NCI-H345 (cell line): ENCODE measurements at places on chromosomes 2 and 18.

GRCh38 chr2:136117391-136117841, 533 bp downstream of the CXCR4 start:
- peak; percentile 61 for DNase-seq

GRCh38 chr18:11392292-11392691, 217.1 kb upstream of the SLC35G4 start:
- no peak for DNase-seq

GRCh38 chr2:239459056-239459455, 58.2 kb upstream of the HDAC4 start:
- DNase-seq: no peak

DNA sequence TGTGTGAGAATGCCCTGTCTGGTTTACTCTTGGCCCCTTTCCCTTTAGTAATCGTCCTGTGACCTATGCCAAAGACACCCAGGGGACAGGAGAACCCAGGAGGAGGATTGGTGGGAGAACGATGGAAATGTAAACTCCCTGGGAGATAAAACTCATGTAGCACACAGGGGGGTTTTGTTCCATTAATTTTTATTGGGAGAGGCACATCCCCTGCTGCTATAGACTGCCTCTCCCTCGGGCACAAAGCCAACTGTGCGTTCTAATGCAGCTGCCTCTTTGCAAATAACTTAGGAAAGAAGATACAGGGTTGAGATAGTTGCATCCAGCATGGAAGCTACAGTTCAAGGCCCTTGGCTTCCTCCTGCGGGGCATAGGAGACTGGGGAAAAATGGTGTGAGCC, 489.6 kb downstream of the SLC4A3 start:
- peak; percentile 81 for DNase-seq

- DNase-seq: no peak
Measured at GRCh38 chr2:121819846-121820245, 64.4 kb downstream of the TSN start.

- no peak for DNase-seq
Measured at GRCh38 chr2:8153258-8153718, 528.6 kb upstream of the ID2 start.

DNA sequence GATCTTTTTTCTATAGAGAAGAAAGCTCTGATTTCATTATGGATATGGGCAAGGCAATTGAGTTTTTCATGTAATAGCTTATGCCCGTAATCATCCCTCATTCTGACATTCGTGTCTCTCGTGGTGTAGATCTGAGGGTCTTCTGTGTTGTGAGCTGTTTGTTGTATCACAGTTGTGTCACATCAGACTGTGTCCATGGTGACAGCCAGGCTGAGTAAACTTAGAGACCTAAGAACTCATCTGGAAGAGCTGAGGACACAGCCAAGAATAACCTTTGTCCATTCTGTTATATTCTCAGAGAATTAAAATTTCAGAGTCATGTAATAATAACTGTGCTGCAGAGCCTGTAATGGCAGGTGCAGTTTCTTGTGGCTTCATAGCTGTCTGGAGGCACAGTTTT, 116.5 kb downstream of the ATP9B start:
- no peak for DNase-seq

- DNase-seq: no peak
Measured at GRCh38 chr18:2009942-2010697, 561.2 kb downstream of the METTL4 start.

DNA sequence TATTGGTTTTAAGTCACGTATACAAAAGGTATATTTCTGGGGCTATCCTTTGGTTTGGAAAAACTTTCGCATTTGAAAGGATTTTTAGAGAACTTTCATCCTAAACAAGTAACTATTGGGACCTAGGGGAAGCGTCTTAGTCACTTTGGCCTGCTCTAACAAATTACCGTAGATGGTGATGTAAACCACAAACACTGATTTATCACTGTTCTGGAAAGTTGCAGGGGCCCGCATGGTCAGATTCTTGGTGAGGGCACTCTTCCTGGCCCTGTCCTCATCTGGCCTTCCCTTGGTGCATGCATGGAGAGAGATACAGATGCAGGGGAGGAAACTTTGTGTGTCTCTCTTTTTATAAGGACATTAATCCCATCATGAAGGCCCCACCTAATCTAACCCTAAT, 49.1 kb upstream of the ANKRD62 start:
- no peak for DNase-seq

DNA sequence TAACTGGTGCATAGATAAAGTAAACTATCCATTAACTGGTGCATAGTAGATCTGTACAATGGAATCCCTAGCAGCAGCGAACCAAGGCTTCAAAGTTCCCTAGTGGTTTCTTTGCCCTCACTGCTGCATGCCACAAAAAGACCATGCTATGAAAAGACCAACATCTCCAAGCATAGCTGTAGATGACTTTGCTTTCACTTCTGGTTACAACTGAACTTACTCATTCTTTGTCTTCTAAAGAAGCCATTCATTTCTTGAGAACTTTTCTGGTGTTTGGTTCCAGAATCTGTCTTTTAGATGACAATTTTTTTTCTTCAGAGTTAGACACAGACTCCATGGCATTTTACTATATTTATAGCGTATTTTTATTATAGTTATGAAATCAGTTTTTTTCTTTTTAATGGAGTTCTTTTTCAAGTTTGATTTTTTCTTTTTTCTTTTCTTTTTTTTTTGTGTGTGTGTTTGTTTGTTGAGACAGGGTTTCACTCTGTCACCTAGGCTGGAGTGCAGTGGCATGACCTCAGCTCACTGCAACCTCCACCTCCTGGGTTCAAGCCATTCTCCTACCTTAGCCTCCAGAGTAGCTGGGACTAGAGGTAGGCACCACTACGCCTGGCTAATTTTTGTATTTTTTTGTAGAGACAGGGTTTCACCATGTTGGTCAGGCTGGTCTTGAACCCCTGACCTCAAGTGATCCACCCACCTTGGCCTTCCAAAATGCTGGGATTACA, 63.6 kb downstream of the SLC35F5 start:
- DNase-seq: no peak

GRCh38 chr18:68841301-68841700, 43.4 kb downstream of the CCDC102B start:
- DNase-seq: no peak

DNA sequence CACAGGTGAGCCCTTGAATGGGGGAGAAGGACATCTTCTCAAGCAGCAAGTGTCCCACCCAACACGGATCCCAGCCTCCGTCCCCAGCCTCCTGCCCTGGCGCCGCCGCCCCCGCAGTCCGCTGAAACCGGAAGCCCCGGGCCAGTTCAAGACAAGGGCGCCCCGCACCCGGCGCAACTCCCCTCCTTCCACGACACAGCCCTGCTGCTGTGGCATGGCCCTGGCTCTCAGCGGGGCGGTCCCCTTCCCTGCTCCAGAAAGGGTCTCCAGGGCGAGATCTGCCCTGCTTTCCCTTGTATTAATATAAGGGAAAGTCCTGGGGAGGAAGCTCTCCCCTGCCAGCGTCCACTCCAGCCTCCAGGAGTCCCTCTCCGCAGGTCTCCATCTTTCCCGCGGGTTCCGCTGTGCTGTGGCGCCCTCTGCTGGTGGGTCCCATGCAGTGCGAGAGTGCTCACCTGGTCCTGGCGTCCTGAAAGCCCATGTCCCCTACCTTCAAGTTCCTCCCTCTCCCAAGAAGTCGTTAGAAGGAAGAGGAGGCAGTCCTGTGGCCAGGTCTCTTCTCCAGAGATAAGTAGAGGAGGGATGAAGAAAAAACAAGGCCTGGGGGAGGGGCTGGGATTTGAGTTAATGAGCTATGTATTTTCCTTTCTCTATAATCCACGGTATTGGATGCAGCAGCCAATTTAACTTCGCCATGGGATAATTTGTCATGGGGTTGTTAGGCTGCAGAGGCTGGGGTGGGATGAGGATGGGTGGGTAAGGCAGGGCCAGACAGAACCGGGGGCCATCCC, 176.0 kb downstream of the SMAD2 start:
- DNase-seq: peak; percentile 67

- DNase-seq: no peak
Measured at GRCh38 chr2:110670826-110671225, 7.0 kb downstream of the BUB1 start.

DNA sequence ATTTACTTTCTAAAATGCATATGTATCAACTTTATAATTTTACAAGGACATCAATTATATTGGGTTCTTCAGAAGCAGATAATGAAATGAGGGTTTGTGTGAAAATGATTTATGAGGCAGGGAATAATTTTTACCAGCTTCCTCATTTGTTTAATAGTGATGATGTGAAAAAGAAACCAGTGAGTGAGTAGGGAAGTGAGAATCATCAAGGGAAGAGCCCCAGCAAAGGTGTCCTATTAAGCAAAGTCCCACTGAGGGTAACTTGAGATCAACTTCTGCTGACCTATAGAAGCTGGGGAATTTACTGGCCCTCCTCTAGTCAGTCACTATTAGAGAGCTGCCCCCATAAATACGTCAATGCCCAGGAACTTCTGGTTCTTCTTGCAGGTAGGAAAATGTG, 266.8 kb upstream of the LYPD1 start:
- DNase-seq: no peak

DNA sequence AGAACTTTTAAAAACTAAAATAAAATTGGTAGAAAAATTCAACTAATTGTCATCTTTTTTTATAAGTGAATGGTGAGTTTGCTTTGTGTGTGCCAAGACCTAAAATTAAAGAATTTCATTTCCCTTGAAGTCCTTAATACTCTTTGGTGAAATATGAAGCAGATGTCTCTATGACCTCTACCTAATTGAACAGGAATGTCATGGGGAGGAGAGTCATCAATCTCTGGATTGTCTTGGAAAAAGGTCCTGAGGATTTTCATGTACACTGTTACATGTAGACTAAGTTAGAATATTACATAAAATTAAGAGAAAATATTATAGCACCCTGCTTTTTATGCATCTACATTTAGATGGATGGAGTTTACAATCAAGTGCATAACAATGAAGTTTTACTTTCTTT, 177.9 kb upstream of the LRP1B start:
- DNase-seq: no peak

DNA sequence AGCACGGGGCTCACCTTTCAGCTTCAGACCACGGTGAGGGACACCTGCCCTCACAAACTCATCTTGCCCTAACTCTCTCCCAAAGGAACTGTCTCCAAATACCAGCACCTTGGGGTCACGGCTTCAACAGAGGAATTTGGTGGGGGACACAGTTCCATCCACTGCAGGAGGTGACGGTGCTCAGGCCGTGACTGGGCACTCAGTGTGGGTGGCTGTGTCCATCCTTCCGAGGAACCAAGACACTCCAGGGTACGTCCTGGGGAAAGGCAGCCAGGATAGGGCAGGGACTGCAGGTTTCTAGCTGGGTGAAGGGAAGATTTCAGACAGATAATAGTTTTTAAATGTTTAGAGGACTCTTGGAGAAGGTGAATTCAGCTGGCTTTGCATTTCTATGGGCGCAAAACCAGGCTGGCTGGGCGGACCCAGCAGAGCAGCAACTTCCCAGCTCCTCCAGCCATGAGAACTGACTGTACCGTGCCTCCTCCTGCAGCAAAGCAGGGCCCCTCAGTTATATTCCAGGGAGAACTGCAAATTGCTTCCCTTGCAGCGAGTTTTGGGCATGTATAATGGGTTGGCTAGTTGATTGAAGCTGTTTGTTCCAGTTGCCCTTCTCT, 23.9 kb upstream of the ALLC start:
- no peak for DNase-seq

- no peak for DNase-seq
Measured at GRCh38 chr2:60957224-60957623, 60.3 kb upstream of the PEX13 start.

DNA sequence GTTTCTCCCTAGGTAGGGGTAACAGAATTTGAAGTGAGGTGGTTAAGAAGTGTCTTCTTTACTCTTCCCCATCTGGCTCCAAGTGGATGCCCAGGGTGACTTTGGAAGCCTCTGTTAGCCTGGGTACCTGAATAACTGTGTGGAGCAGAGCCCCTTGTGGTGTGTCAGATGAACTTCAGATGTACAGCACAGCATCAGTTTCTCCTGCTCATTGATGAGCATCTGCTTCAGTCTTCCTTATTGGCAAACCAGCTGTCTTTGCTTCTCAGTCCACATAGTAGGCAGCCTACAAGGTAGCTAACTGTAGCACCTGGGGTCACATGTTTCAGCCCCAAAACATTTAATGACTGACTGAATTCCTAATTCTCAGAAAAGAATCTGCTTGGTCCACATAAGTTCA, 56.2 kb upstream of the ATP8B1 start:
- DNase-seq: peak; percentile 25

DNA sequence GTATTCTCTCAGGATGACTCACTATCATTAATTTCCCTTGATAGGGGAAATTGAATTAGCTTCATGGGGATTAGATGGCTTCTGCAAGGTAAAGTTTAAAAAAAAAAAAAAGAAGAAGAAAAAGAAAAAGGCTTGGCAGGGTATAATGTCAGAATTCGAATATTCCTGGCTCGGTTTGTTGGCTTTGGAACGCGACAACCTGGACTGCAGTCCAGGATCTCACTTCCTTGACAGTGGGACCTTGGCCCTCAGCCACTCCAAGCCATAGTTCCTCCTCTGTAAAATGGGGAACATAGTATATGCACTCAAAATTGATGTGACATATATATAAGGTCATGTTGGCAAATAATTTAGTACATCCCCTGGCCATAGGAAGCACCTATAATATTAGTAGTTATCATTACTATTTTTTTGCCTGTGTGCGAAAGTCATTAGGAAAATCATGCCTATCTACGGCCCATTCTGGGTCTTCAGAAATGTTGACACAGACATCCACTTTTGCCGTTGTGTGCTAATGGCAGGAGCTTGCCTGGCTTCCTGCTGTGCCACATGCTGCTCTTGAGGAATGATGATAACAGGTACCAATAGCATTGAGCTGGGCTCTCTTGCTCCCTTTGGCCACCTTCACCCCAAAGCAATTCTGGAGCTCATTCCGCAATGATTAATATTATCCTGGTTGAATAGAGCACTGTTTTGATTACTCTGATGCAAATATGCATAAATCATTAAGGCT, 97.9 kb downstream of the MTCL1 start:
- DNase-seq: no peak

DNA sequence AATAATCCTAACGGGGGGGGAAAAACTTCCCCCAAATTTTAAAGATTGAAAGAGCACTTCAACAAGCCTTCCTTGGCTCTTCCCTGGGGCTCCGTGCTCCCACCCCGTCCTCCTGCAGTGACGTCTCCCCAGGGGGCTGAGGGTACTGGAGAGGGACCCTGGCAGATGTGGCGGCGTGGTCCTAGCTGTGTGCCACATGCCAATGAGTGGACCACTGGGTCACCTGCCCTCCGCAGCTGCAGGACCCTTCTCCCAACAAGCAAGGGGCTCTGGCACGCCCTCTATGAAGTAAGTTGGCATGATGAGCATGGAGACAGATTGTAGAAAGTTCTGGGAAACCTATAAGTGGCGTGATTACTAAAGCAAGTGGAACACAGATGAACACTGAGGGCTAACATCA, 46.7 kb downstream of the PXDN start:
- DNase-seq: no peak

- DNase-seq: no peak
Measured at GRCh38 chr2:72220170-72220569, 72.5 kb upstream of the CYP26B1 start.

DNA sequence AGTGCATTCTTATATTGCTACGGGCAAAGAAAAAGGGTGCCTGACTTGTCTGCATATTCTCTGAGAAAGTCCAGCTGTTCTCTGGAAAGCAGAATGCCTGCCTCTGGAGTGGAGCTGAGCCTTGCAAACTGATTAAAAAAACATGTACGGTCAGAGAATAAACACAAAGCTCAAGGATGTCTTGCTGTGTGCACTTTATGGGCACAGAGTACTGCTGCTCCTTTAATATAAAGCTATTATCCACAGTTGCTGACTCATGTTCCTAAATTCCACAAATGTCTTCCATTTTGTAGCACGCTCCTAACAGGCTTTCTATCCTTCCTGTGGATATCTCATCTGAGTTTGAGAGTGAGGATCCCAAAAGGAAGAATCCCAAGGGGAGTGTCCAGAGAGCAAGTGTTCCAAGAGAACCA, 229.0 kb downstream of the MREG start:
- DNase-seq: no peak

- DNase-seq: peak; percentile 11
Measured at GRCh38 chr2:233422050-233422639, 67.9 kb downstream of the DGKD start.
